CMK (cell line): ENCODE measurements at places on chromosomes 13 and 19.

GRCh38 chr13:83340170-83340569 lies 542.1 kb downstream of the SLITRK1 start:
- DNase-seq: no peak

- no peak for DNase-seq
Measured at GRCh38 chr13:80871481-80871880, 530.6 kb upstream of the SPRY2 start.

GRCh38 chr19:843836-844545 lies 3.2 kb downstream of the PRTN3 start:
- no peak for DNase-seq

- no peak for DNase-seq
Measured at GRCh38 chr13:103883164-103883563, 816.9 kb upstream of the SLC10A2 start.

DNA sequence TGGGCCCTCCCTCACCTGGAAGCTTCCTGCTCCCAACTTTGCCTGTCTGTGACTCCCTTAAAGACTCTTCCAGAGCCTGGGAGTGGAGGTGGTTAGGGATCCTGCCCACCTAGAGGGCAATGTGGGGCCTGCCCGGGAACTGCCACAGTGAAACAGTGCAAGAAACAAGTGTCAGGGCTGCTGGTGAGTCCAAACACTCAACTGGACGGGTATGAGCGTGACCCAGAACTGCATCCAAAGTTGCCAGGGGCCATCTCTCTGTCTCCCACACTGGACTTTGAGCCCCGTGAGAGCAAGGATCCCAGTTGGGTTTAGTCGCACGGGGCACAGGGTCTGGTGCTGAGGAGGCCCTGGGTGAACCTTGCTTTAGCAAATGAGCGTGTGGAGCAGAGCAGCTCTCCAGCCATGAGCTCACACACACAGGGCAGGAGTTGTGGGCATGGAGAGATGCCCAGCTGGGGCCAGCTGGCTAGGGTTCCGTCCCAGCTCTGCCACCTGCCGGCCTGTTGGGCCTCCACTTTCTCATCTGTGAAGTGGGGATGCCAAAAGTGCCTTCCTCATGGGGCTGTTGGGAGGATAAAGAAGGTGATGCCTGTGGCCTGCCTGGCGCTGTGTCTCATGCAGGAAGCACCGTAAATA lies 2.8 kb upstream of the NUMBL start:
- DNase-seq: no peak

GRCh38 chr13:72071713-72072112 lies 204.7 kb upstream of the DACH1 start:
- DNase-seq: no peak

- DNase-seq: no peak
Measured at GRCh38 chr19:51676566-51677083, 16.5 kb upstream of the SPACA6 start.

DNA sequence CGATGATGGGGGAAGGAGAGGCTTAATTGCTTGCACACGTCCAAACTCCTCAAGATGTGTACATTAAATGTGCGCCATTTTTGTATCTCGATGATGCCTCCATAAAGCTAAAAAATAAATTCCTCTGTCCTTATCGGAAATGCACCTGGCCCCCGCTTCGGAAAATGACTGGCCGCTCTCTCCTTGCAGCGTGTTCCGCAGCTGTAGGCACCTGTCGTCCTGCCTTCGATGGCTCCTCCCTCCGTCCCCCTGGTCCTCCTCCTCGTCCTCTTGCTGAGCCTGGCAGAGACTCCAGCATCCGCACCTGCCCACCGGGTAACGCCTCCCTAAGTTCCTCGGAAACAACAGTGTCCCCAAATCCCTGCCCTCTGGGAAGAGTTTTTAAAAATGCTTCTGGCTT lies 1.1 kb downstream of the GALP start:
- no peak for DNase-seq

DNA sequence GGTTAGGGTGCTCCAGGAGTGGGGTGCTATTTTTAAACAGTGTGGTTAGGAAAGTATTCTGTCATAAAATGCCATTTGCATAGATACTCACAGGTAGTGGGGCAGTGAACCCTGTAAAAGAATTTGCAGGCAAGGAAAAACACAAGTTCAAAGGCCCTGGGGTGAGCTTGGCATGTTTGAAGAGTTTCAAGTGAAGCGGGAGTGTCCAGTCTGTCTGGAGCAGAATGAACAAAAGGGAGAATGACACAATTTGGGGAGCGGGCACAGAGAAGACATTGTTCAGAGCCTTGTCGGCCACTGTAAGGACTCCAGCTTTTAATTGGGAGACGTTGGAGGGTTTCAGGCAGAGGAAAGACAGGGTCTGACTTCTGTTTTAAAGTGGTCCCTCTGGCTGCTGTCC lies 2.8 kb downstream of the GRWD1 start:
- DNase-seq: no peak

- DNase-seq: no peak
Measured at GRCh38 chr19:10976131-10976892, 15.5 kb downstream of the SMARCA4 start.

DNA sequence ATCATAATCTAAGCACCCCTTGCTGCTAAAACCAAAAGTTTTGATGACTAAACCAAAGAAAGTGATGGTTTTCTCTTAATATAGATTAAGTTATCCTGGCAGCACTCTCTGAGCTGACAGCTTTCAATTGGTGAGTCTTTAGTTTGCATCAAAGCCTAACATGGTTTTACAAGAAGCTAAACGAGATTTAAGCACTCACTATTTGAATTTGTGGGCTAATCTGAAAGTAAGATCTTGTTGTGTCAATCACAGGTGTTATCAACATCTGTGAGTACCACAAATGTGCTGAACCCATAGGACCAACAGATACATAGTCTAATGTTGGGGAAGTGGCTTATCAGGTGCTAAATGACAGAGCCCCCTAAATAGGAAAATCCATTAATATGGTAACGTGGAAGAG lies 223.9 kb downstream of the LHFPL6 start:
- DNase-seq: no peak

- DNase-seq: no peak
Measured at GRCh38 chr13:46553886-46554858, 1.2 kb downstream of the LRCH1 start.

GRCh38 chr19:38543286-38543806 lies 74.4 kb downstream of the MAP4K1 start:
- DNase-seq: no peak

DNA sequence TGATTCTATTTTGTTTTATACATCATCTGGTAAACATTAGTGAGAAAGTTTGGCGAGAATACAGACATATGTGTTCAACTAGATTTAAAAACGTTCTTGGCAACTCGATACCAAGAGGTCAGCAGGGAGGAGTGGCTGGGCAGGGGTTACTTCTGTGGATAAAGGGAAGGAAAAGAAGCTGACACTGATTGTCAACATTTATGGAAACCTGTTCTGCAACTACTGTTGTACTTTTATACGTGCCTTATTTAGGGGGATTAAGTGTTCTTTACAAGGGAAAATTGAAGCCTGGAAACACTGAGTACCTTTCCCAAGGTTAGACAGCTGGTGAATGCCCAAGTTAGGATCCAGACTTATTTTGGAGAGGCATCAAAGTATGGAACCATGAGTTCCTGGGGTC lies 65.0 kb downstream of the MTUS2 start:
- DNase-seq: no peak

DNA sequence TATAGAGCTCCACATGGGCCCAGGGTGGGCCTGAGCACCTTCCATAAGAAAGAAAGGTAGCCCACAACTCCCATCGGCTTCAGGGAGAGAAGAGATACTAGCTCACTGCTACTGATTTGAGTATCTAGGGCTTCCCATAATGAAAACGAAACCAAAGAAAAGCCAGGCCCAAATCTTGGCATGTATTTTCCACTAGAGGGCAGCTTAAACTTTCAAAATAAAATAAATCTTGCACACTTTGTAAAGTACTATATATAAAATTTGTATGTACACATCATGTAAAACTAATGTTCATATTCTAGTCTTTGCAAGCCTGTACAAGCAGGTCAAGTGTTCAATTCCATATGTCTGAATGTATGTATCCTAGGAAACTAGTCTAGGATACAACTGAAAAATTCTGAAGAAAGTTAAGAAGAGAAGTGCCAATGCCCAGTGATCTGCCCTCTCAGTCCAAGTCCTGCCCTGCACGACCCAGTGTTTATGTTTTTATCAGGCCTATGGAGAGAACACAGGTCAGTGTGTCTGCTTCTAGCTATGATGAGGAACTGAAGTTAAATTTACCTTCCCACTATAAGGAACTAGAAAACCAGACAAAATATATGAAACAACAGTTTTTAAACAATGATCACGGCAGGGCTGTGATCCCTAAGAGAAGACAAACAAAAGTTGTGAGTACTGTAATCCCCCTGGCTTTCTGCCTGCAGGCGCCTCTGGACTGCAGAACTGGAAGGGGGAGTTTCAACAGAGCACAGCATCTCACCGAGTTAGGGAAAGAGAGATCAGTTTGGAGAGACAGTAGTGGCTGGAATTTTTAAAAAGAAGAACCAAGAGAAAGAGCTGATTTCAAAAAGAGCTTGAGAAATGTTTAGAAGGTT lies 475.7 kb downstream of the UQCRFS1 start:
- DNase-seq: no peak

GRCh38 chr13:110306340-110306959 lies 507 bp downstream of the COL4A1 start:
- no peak for DNase-seq

DNA sequence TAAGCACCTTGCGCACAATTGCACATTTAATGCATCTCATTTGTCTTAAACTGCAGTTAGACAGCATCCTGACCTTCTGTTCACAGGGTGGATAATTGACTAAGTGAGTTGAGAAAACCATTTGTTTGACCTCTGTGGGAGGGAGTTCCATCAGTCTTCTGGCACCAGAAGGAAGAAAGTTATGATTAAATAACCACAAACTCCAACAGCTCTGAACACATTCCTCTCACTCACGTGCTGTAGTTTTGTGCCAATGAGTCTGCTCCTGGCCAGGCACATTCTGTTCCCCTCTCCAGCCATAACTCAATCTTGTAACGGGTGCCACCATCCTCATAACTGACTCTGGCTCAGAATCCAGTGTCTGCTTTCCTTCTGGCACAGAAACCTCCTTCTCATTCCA lies 817.2 kb downstream of the SLITRK1 start:
- DNase-seq: no peak

DNA sequence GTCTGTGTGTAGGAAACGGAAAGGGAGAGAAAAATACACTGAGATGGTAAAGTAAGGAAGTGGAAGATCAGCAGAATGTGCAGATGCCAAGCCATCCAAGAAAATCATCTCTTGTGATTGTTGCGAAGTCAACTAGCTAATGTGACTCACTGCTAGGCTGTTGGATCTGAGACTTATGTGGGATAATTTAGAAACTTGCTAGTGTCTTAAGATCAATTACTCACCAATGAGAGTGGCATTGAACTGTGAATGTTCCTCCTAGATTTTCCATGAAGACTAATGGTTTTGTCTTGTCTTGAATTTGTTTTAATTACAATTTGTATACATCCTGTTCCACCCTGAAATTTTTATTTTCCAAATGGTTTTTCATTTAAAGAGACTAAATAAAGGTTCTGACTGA lies 771.6 kb downstream of the EFNB2 start:
- no peak for DNase-seq

DNA sequence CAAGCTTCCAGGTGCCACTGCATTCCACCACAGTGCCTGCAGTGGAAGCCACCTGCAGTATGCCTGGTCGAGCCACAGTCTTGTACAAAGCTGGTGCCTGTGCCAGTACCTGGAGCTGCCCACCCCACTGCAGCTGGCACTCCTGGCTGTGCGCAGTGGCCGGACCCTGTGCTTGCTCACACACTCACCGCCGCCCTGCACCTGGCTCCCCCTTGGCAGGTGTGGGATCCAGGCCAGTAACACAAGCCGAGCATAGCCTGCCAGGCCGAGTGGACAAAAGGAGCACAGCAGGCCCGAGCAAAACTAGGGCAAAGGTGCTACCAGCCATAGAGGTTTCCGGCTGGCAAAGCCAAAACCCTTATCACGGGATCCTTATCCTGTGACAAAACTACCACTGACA lies 18.5 kb downstream of the UGGT2 start:
- DNase-seq: no peak

- no peak for DNase-seq
Measured at GRCh38 chr19:46913852-46914430, 53.1 kb downstream of the ARHGAP35 start.

DNA sequence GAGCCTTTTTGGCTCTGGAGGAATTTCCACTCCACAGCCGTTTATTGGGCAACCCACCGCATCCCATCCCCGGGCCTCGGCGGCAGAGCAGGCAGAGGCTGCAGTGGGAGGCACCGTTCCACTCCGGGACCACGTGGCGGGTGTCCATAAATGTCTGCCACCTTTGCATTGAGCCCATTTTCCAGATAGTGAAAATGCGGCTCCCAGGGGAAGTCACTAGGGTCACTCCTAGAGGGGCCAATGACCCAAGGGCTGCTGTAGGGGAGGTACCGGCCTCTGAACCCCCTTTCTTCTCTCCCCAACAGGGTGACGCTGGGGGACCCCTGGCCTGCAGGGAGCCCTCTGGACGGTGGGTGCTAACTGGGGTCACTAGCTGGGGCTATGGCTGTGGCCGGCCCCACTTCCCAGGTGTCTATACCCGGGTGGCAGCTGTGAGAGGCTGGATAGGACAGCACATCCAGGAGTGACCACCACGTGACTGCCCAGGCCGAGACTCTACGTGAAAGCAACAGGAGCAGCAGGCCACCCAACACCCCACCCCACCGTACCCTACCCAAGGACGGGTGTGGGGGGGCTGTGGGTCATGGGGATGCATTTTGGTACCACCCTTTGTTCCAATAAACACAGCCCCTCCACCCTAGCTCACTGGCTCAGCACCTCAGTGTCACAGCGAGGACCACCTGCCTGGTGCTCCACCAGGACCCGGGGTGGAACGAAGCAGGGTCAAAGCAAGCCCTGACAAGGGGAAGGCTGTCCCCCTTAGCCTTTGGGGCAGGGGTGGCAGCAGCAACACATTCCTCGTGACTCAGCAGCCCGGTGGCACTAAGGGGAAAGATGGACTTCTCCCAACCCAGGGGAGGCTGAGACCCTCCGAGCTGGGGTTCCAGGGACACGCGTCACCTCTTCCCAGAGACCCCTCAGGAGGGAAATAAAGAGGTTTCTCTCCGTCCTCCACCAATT lies 1.5 kb downstream of the TIMM13 start:
- DNase-seq: no peak

DNA sequence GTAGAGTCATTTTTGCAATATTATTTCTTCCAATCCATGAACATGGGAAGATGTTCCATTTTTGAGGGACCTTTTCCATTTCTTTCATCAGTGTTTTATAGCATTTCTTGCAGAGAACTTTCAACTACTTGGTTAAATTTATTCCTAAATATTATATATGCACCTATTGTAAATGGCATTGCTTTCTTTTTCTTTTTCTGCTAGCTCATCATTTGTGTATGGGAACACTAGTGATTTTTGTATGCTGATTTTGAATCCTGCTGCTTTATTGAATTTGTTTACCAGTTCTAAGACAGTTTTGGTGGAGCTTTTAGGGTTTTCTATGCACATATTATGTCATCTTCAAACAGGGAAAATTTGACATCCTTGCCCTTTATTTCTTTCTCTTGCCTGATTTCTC lies 7.2 kb upstream of the CYP4F2 start:
- no peak for DNase-seq

GRCh38 chr19:36891768-36892357 lies 24.2 kb downstream of the ZNF829 start:
- no peak for DNase-seq
